ENCODE measurements at places on chromosomes 2 and 18.

- DNase-seq, result no peak
These were observed 292.4 kb upstream of the SPRED2 start for GRCh38 chr2:65724752-65725151.

- no peak for DNase-seq
These were observed 218.4 kb downstream of the MREG start for GRCh38 chr2:215794829-215795546.

GRCh38 chr18:6681331-6681875, 48.1 kb upstream of the ARHGAP28 start:
- DNase-seq, result no peak

DNA sequence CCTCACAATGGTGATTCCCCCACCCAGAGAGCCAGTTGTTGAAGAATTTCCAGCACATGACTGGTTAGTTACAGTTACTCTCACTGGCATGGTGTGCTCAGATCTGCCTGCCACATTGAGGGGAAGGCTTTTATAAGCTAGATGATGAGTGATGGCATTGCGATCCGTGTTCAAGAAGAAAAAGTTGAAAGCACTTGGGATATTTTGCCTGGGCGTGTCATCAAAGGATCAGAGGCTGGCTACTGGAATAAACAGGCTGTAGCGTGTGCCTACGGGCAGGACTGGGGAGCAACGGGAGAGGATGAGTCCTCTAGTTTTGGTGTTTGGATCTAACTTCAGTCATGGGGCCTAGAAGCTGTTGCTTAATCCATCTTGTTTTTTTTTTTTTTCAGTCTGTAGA, 175.0 kb downstream of the SETBP1 start:
- DNase-seq, result peak; percentile 18

GRCh38 chr18:51133580-51134160, 63.8 kb downstream of the MEX3C start:
- no peak for DNase-seq

DNA sequence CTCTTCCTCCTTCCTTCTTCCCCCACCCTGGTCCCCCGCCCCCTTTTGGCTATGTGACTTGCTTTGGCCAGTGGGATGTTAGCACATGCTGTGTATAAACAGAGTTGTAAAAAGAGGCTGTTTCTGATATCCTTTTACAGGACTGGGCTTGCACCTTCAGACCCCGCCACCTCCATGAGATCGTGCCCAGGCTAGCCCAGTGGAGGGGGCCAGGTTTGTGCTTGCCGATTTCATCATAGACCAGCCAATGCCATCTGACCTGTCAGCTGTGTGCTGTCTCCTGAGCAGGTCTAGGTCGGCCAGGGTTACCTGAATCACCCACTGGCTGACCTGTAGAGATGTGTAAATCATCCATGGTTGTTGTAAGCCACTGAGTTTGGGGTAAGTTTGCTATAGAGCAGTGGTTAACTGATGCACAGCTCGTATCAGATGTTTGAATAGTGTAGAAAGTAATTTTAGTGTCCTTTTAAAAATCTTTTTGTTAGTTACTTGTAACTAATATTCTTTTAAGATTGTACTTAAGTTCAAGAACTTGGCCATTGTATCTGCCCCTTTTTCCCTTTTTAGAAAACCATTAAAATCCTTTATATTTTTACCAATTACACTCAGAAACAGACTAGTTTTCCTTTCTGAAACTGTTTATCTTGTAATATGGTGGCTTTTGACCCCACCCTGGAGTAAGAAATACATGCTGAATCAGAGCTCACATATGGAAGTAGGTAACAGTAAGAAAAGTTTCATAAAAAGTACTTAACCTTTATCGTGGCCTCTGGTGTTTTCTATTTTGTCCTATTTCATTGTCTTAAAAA, 122.0 kb upstream of the MGAT5 start:
- DNase-seq, result no peak

DNA sequence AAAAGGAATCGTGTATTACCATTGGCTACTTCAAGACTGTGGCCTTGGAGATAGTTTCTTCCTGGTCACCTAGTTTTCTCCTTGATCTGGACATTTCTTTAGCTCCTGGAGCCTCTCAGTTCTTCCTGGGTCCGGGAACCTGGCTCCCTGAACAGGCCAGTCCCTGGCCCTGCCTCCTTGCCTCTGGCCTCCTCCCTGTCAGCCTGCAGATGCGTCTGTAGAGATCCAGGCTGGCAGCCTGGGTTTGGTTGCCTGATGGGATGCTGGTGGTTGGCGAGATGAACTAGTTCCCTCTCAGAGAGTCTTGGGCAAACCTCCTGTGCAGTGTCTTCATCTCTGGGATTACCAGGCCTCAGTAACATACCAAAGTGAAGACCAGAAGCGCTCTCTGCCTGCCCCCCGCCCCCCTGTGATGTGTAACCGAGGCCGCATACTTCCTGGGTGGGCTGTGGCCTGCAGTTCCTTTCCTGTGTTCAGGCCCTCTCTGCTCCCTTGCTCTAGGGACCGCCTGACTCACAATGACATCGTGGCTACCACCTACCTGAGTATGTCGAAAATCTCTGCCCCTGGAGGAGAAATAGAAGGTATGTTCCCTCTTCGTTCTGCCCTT, 85.4 kb downstream of the DYSF start:
- no peak for DNase-seq

DNA sequence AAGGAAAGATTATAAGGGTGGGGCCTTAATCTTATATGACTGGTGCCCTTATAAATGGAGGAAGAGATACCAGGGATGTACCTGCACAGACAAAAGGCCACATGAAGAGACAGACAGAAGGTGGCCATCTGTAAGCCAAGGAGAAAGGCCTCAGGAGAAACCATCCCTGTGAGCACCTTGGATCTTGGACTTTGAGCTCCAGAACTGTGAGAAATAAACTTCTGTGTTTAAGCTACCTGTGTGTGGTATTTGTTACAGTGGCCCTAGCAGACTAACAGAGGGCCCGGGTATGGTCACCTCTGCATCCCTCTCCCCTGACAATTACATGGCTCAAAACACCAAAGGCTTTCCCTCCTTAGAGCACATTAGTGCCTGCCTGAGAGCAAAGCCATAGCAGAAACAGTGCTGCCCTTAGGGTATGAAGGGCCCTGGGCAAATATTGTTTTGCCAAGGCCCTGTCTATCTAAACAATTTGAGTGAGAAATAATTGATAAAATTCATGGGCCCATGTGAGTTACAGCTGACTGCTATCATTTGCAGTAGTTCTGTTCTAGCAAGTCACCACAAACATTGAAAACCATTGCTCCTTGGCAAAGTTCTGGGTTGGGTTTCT, 109.3 kb upstream of the MYCN start:
- no peak for DNase-seq

All from AG08395 (cell line).